Activated naive CD8-positive, alpha-beta T cell treated with anti-CD3 and anti-CD28 coated beads, Interleukin-2, amount 10 ng/mL, durations not matched to agents 7 days and 5 days (primary cell): ENCODE measurements at places on chromosomes 7 and 10. TPM values are rescaled to one million over a fixed set of nuclear protein-coding genes. Genes with fewer than 3 reads are reported as not detected.

DNA sequence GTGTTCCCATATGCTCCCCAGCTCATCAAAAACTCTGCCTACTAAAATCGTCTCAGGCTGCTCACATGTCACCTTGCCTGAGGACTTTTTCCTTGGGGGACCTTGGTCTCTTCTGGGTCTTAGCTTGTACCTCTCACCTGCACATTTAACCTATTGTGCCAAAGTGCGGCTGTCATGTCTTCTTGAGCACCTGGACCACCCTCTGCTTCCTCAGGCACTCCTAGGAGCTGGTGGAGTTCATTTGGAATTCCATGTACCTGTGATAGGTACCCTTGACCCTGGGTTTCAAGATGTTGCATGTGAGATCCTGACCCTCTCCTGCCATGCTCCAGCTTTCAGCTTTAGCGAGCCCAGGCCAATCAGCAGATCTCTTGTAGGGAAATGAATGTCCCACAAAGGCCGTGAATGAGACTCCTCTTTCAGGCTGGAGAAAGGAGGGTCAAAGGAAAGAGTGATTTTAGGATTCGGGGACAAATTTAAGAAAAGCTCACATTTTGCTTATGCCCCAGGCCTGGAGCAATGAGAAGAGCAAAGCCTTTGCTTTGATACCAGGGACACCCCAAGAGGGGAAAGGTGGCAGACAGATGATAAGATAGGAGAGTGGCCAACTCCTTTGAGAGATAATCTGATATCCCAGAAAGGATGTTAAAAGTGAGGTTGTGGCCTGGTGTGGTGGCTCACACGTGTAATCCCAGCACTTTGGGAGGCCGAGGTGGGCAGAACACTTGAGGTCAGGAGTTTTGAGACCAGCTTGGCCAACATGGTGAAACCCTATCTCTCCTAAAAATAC is 10.6 kb upstream of the DNAJB12 start:
- no peak for DNase-seq

CPXM2 gene
- not detected for total RNA-seq

GRCh38 chr7:47622946-47623640 is 41.2 kb upstream of the TNS3 start:
- DNase-seq = no peak

- DNase-seq = peak; percentile 67
These were observed 737 bp downstream of the ZMIZ1 start for GRCh38 chr10:79069325-79070080.

TRIM50 gene
- not detected for total RNA-seq

DNA sequence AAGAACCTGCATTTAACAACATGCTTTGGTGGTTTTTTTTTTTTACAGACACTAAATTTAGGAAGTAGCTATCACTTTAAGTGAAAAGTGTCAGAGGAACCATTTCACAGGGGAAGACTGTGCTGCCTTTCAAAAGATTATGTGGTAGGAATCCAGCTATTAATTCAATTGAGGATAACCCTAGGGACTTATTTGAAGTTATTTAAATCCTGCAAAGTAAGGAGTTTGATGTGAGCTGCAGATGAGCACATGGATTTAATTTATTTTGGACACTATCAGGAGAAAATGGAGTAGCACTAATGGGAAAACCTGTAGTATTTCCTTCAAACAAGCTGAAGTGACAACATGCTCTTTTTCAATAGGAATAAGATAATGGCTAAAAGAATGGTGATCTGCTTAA is 419.8 kb downstream of the ANKRD7 start:
- no peak for DNase-seq

DNA sequence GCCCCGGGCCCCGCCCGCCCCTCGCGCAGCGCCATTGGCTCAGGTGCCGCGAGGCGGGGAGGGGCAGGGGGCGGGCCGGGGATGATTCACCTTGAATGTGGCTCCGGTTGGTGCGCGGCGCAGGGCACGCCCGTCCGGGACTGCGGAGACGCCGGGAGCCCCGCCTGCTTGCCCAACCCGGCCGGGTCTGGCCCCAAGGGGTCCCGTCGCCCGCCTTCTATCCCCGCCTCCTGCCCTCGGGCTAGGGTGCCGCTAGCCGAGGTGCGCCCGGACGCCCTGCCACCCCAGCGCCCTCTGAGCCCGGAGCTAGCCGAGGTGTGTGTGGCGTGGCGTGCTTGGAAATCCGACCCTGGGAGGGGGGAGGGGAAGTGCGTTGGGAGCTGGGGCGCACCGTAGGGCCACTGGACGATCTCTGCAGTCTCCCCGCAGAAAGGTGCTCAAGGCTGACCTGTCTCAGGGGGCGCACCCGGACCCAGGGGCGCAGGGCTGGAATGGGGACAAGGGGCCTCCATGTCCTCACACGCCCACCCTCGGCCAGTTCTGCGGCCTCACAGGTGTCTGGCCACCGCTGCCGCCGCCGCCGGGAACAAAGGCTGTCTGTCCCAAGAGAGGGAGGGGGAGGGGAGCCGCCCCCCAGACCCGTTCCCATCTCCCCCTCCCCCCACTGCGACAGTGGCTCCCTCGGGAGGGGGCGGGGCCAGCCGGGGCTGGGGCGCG is 168.9 kb downstream of the NRF1 start:
- DNase-seq = peak; percentile 71

ABCC2 gene
- total RNA-seq = 2.4 TPM

PRKG1 gene
- not detected for total RNA-seq

NUTM2E gene
- total RNA-seq = not detected

DNA sequence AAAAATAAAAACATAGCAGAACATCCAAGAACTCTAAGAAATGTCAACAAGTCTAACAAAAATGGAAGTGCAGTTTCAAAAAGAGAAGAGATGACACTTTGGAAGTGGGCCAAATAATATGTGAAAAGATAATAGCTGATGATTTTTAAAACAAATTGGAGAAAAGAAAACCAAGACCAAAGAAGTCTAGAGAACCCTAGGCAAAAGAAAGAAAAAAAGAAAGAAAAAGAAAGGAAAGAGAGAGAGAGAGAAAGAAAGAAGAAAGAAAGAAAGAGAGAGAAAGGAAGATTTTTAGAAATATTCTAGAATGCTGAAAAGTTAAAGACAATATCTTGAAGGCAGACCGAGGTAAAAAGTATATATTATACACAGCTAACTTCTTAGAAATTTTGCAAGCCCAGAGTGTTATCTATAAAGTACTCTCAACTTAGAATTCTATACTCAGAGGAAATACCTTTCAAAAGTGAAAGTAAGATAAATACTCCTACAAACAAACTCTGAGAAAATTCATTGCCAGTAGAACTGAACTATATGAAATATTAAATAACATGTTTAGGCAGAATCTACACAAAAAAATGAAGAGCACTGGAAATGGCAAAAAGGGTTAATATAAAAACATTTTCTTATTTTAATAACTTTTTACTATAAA is 138.7 kb upstream of the SMIM30 start:
- DNase-seq = no peak

- DNase-seq = no peak
These were observed 121.8 kb downstream of the KMT2C start for GRCh38 chr7:152313831-152314604.
